ENCODE measurements at places on chromosomes 4 and X.
A peak's percentile ranks its signal among the peaks of the same experiment; 100 is the strongest.

GRCh38 chrX:82775426-82775825 is 732.7 kb upstream of the POU3F4 start:
- DNase-seq, result no peak

DNA sequence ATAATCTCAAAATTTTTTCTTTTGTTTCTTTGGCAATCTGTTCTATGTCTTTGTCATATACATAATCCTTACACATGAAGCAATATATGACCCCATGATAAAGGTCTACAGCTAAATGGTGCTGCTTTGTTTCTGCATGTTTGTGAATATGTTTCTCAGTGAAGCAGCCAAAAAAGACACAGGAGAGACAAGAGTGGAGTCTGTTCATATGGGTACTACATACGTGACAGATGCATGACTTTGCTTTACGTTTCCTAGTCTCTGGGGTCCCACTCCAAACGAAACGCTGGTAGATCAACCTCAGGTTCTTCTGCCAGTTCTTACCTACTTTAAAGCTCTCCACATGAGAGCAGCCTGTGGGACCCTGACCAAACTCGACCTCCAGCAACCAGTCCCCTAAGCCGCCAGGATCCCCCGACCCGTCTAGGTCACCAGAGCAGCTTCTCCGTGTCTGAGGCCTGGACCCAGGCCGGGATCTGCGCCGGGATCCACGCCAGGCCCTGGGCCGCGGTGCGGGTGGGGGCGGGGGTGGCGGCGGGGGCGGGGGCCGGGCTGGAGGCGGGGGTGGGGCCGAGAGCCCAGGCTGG is 1.5 kb downstream of the USP51 start:
- DNase-seq, result no peak

GRCh38 chrX:130402208-130402684 is 459 bp downstream of the RBMX2 start:
- no peak for DNase-seq

DNA sequence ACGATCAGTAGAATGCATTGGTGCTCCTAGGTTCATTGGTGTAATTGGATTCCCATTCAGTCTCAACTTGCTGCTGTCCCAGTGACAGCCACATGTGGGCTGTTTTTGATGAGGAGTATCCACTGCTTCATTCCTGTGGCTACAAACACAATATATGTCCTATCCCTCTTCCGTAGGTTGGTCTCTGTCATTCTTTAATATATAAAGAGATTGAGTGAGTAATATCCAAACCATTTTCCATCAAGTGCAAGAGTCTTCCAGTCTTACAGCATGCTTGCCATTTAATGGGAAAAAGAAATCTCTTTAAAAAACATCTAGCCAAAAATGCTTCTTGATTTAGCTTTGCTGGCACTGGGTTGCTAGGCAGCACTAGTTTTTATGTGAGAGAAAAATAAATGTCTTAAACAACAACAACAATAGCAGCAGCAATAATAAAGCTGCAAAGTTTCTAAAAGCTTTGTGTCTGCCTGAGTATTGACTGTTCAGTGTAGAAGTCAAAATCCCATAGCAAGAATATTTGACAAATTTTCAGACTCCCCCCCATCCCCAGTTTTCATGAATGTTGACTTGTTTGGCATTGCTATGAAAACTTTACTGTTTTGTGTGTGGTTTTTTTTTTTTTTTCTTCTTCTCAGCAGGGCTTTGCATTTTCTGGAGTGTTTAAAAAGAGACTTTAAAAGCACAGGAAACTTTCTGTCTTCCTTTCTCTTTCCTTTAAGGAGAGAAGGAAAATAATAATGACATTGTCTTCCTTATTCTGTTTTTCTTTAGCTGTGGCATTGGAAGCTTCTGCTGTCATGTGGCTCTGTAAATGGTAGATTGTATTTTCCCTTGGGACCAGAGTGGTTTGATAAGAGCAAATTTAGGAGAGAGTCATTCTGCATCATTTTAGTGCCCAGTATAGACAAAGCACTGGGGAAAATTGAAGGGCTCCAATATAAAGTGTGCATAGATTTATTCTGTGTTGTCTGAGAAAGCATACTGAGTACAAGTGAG is 244.3 kb downstream of the ARHGAP10 start:
- no peak for DNase-seq

DNA sequence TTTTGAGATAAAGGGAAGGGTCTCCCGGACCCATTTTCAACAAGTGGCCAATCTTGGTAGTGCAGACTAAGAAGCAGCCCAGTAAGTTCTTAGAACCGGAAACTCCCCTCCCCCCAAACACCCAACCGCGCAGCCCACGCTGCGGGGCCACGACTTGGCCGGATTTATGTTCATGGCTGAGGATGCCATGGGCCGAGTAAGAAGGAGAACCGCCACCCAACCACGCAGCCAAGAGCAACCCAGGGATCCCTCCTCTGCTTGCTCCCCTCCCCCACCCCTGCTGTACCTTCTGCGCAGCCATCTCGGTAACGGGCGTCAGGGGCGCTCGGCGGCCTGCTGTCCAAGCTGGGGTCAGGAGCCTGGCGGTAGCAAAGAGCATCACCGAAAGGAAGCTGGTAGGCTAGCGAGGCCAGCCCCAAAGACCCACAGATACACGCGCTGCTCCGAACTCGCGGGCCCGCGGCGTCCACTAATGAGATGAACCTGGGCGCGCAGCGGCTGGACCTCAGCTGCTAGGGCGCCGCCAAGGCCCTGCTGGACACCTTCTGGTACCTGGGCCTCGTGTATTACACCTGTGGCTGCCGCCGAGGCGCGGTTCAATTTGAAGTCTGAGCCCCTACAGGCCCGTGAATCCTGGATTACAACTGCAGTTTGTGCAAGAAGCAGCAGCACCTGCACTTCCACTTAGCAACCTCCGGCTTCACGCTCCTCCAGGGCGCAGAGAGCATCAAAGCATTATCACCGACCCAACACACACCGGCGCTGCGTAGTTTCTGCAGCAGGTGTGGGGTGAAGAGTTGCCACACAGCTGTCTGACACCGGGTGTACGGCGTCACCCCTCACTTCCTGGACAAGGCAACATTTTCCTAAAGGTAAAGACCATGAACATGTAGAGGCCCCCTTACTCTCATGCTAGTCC is 63.4 kb downstream of the NUDT10 start:
- no peak for DNase-seq

- DNase-seq, result no peak
Observed at GRCh38 chr4:121050300-121050699, 22.0 kb downstream of the NDNF start.

DNA sequence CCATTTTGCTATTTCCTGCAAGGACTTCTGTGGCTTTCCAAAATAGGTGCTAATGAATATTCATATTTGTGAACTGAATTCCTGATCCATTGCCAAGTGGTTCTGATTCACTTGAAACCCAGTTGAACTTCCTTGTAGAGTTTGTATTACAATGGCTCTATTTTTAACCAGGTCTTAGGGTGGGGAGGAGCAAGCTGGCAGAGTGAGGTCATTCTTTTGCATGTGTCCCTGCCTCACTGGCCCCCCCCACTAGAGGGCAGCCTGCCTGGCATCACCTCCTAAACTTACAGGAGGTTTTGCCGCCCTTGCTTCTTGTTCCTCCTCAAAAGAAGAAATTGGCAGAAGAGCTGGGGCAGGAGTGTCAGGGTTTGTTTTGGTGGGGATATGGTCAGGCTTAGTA is 10.5 kb downstream of the PTTG2 start:
- peak; percentile 84 for DNase-seq

- no peak for DNase-seq
Observed at GRCh38 chr4:66577922-66578321, 907.6 kb upstream of the EPHA5 start.

- no peak for DNase-seq
Observed at GRCh38 chr4:1177274-1178141, 5.1 kb upstream of the SPON2 start.

DNA sequence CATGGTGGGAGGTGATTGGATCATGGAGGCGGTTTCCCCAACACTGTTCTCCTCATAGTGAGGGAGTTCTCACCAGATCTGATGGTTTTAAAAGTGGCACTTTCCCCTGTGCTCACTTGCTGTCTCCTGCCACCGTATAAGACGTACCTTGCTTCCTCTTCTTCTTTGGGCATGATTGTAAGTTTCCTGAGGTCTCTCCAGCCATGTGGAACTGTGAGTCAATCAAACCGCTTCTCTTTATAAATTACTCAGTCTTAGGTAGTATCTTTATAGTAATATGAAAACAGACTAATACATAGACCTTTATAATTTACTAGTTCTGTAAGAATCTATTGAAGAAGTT is 82.5 kb upstream of the PITX2 start:
- DNase-seq, result no peak

DNA sequence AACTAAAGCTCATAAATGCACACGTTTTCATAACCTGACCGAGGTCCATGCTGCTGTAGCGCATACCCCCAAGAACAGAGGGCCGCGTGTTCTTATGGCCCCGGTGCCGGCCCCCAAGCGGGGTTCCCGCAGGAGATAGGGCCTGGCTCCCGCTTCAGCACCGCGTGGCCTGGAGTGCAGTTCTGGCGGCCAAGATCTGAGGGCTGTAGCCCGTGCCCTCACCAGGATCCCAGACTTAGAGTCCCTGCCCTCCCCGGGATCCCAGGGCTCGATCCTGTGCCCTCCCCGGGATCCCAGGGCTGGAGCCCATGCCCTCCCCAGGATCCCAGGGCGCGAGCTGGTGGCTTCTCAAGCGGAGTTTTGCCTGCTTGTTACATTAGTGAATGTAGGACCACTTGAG is 1.0 kb upstream of the GRPEL1 start:
- DNase-seq, result no peak

GRCh38 chr4:128225148-128225547 is 62.5 kb downstream of the PGRMC2 start:
- DNase-seq, result no peak

- DNase-seq, result no peak
Observed at GRCh38 chrX:54495814-54496516, at the start of gene FGD1. Gene FGD1, minus strand, starts transcription at chrX:54496234. Its CDS starts 802 bp downstream, at chrX:54495432.

GRCh38 chr4:170868170-170868569 is 778.4 kb upstream of the AADAT start:
- no peak for DNase-seq

GRCh38 chrX:118726887-118727685 is at the start of gene IL13RA1:
Gene IL13RA1, plus strand, starts transcription at chrX:118727606. Its CDS starts 33 bp downstream, at chrX:118727639.
- peak; percentile 64 for DNase-seq

GRCh38 chr4:104524591-104524990 is 29.9 kb upstream of the CXXC4 start:
- DNase-seq, result no peak

DNA sequence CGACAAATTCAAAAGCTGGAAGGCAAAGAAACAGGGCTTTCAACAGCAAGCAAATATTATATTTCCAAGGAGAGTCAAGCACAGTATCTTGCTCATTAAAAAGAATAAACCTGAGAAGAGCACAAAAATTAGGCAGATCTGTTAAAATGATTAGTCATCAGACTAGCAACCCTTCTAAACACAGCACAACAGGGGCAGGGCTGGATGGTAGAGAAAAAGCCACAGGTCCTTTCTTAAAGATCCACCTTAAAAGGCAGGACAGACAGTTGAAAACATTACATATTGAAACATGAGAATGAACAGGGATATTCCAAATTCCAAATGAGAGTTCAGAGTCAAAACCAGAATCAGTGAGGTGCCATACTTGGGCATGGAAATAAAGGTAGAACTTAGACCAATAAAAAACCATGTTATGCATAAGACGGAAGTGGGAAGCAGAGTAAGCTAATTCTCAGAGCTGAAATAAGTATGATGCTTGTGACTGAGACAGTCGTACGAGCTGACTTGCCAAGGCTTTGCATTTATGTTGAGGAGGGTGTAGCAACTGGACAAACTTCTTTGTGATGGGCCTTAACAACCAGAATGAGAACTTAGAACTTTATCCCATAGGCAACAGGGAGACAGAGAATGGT is 126.9 kb upstream of the FAM9B start:
- DNase-seq, result no peak

DNA sequence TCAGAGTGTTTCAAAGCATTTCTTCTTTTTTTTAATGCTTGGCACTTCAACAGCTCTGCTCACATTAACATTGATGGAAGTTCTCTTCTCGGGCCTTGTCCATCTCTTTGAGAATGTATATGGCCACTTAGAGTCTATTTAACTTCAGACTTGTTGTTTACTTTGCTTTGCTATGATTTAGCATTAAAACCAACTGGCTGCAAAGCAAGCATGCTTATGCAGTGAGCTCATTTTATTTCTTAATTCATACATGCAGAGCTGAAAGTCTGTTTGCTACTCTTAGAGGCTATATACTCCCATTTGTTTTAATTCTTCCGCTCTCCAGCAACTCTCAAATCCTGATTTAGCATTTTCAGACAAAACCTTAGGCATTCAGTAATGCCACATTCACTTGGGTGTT is 107.6 kb upstream of the PACRGL start:
- no peak for DNase-seq
